Activated CD4-positive, alpha-beta T cell treated with anti-CD3 and anti-CD28 coated beads, Interleukin-2, amount 50 U/mL, for 1 hour (primary cell): ENCODE measurements at places on chromosomes 6 and 20.
A peak's percentile ranks its signal among the peaks of the same experiment; 100 is the strongest.

- DNase-seq: no peak
These were observed 6.4 kb upstream of the EXOC2 start for GRCh38 chr6:699319-699718.

GRCh38 chr6:116605935-116606334 is 10.3 kb upstream of the RSPH4A start:
- DNase-seq: no peak

DNA sequence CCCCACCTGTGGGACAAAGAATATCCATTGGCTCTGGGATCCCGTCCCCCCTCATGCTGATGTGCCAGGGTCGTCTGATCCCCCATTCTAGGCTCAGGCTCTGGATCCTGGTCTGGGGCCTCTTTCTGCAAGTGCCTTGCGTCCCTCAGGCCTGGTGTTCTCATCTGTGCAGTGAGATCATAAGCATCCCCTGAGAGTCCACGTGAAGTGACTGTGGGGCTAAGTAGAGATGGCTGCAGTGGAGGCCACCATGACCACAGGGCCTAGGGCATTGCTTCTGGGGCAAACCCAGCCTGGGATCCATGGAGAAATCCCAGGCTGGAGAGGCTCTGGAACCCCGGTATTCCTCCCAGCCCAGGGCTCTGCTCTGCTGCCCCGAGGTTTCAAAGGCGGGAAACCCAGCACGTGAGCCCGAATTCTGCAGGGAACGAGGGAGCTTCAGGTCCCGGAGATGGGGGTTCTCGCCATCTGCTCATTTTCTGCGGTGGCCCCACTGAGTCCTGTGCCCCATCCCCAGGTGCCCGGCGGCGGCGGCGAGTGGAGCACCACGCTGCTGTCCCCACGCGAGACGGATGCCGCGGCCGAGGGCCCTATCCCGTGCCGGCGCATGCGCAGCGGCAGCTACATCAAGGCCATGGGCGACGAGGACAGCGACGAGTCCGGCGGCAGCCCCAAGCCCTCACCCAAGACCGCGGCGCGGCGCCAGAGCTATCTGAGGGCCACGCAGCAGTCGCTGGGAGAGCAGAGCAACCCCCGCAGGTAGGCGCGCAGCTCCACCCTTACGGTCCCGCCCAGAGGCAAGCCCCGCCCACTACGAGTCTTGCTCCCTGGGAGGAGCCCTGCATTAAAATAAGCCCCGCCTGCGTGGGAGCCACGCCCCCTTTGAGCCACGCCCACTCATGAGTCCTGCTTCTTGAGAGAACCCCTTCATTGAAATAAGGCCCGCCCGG is 105.5 kb upstream of the MYL9 start:
- peak; percentile 86 for DNase-seq

DNA sequence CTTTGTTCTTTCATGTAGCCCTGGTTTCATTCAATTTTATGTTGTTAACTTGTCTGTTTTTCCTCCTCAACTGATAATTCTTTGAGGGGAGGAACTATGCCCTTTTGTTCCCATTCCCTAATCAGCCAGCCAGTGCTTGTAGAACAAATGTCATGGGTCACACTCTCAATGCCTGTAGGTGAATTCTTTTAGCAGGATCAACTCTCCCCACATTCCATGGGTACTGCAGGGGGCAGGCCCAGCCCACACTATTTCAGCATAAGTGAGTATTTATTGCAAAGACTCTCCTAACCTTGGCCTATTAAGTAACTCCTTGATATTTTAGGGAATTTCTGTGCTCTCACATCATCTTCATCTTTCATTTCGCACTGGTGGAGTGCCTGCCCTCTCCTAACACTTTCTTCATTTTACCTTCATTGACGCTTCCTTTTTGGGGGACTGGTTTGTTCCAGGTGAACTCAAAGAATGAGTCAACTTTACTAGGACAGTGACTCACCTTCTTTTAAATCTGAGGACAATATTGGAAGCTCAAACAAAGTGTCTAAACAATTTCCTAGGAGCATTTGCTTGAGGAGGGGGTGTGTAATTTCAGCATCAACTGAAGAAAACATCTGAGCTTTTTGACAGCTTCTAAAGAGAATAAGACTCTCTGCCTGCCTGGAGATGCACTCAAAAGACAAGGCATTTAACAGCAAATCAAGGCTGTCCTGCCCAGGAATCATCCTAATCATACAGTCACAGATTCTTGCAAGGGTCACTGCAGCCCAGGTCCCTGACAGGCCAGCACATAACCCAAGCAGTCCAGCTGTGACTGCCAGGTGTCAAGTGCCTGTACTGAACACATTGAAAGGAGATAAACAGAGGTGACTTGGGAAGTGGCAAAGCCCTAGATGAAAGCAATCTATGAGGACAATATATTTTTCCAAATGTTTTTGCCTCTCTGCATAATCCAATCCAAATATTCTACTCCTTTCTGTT is 263.9 kb upstream of the PRND start:
- DNase-seq: no peak

DNA sequence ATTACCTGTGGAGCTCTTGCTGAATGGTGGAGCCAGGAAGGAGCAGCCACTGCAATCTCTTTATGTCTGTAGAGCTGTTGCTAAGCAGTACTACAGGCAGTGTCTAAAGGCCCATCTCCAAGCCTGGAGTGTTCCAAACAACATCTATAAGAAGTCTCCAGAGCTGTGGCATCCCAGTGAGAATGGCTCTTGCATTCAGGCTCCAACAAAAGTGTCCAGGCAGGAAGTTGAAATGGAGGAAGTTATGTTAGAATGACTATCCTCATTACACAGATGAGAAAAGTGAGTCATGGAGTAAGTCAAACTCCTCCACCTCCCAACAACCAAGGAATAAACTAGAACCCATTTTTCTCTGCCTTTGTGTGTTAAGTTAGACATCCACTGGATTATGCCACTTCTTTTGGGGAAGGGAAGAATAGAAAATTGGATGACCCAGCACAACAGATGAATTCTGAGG is 288.5 kb upstream of the STXBP5 start:
- no peak for DNase-seq

- DNase-seq: no peak
These were observed 69.5 kb upstream of the FABP7 start for GRCh38 chr6:122709922-122710512.

DNA sequence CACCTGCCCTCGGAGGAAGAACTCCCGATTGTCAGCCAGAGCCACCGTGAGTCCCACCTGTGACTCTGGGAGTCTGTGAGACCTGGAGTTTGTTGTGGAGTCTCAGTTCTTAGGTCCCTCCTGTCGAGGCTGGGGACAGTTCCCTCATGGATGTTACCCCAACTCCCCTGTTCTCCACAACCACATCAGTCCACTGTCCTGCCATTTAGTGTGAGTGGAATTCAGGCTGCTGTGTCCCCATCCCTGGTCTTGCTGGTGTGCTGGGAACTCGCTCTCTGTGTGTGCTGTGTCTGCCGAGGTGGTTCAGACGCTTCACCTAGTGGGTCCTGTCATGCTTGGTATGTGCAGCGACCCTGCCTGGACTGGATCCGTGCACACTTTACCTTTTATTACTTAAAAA is 163.2 kb downstream of the DTNBP1 start:
- no peak for DNase-seq

- no peak for DNase-seq
These were observed 44.1 kb downstream of the DUSP22 start for GRCh38 chr6:336159-337114.

DNA sequence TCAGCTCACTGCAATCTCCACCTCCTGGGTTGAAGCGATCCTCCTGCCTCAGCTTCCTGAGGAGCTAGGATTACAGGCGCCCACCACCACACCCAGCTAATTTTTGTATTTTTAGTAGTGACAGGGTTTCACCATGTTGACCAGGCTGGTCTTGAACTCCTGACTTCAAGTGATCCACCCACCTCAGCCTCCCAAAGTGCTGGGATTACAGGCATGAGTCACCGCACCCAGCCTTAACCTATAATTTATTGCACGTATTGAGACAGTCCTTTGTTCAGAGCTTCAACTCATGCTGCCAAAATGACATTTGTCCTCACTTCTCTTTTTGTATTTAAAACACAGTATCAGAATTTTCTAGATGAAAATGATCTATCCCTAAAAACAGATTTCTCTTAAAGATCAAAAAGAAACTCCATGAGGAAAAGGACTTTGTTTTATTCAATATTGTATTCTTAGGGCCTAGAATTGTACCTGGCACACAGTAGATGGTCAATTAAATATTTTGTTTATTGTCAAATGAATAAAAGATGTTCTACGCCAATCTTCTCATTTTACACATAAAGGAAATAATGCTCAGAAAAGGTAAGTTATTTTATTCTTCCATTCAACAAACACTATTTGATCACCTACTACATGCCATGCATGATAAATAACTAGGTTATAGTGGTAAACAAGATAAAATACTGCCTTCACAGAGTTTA is 10.8 kb downstream of the SERAC1 start:
- DNase-seq: no peak

GRCh38 chr6:28618898-28619555 is 93.3 kb downstream of the GPX5 start:
- no peak for DNase-seq

DNA sequence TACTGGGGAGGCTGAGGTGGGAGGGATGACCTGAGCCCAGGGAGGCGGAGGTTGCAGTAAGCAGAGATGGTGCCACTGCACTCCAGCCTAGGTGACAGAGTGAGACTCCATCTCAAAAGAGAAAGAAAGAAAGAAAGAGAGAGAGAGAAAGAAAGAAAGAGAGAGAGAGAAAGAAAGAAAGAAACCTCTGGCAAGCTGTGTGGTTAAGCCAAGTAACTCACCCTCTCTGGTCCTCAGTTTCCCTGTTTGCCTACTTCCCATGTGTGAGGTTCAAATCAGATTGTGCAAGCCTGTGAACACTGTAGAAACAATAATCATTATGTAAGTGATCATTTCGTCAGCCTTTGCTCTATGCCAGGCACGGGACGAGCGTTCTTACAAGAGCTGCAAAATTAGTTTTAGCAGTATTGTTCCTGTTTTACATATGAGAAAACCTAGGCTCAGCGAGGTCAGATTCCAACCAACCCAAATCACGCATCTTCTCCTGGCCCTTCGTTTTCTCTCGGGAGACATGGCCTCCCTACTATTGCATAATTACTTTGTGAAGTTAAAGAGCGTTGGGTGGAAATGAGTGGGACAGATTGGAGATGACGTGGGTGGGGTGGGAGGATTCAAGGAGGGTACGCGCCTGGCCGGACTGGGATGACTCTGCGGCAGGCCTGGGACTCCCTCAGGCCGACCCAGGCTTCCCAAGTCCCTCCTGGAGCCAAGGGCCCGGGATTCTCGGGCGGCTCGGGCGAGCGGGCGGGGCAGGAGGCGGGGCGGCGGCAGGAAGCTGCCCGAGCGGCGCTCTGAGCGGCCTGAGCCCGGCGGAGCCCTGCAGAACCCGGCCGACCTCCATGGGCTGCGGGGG is at the start of gene SNX21:
TSS of gene SNX21 (plus strand) at position 770 of the 853 bp plus-strand sequence. CDS start 121 bp downstream, outside the sequence.
- DNase-seq: no peak

GRCh38 chr20:52798124-52798523 is 174.0 kb upstream of the TSHZ2 start:
- no peak for DNase-seq

DNA sequence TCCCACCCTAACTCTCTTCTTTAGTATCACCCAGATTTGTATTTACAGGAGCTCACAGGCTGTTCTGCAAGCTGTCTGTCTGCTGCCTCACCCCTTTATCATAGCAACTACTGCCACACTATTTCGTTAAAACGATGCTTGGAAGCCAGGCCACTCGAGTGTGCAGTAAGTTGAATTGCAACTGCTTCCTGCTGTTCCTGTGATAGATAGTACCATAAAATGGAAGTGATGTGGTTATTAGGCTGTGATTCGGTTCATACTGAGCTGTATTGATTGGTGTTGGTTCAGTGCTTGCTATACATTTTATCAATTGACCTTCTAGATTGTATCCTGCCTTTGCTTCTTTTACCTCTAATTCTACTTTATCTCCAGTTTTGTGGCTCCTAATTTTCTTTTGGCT is 325.4 kb downstream of the RNF144B start:
- DNase-seq: no peak

GRCh38 chr20:6028818-6029217 is 25.0 kb downstream of the LRRN4 start:
- DNase-seq: no peak

DNA sequence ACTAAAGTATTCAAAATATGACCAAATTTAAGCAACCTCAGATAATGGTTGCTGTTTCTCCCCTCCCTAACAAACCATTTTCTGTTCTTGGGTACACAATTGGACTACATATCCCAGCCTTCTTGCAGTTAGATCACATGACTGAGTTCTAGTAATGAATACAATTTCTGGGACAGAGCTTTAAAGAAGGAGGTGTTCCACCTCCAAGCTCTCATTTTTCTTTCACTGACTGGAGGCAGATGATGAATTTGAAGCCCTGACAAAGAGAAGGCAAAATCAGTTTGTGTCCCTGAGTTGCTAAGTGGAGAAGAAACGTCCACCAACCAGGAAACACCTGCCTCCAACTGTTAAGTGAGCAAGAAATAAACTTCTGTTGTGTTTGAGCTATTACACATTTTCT is 117.2 kb downstream of the LCA5 start:
- DNase-seq: no peak

DNA sequence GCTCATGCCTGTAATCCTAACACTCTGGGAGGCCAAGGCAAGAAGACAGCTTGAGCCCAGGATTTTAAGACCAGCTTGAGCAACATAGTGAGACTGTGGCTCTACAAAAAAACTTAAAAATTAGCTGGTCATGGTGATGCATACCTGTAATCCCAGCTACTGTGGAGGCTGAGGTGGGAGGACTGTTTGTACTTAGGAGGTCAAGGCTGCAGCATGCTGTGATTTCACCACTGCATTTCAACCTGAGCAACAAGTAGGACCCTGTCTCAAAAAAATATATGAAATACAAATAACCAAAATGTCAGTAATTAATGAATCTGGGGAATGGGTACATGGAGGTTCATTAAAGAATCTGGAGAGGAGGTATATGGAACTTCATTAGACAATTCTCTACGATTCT is 9.9 kb downstream of the FKBP5 start:
- DNase-seq: no peak

GRCh38 chr6:3015144-3015543 is 15.4 kb downstream of the NQO2 start:
- DNase-seq: no peak

- peak; percentile 13 for DNase-seq
These were observed 8.3 kb downstream of the SEMG2 start for GRCh38 chr20:45229264-45230056.

DNA sequence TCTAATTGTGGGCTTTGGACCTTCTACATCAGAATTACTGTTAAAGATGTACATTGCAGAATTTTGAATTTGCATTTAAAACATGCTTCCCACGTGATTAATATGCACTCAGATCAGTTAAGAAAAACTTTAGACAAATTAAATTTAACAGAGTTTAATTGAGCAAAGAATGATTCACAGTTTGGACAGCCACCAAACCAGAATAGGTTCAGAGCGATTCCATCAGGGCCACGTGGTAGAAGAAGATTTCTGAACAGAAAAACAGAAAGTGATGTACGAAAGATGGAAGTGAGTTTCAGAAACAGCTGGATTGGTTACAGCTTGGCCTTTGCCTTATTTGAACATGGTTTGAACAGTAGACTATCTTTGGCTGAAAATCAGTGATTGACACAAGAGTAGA is 704.2 kb upstream of the MAP3K7 start:
- no peak for DNase-seq
